ENCODE measurements at places on chromosomes 5 and 9.

GRCh38 chr9:108291586-108291932 is 564.2 kb downstream of the ACTL7B start:
- no peak for DNase-seq

DNA sequence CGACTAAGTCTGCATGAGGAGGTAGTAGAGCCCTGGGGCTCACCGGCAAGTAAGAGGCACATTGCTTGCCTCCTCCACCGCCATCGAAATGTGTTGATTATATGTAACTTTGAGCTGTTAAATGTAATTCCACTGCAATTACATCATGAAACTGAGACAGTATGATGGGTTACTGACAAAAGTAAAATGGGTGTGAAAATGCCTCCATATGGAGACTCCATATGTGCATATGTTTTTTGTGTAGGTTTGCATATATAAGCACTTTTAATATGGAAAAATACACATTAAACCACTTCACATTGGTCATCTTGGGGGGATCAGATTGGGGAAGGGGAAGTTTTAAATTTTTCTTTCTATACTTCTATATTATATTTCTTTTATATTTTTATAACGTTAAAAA is 29.8 kb downstream of the NFIL3 start:
- no peak for DNase-seq

GRCh38 chr9:18837402-18837801 is 195.6 kb downstream of the SAXO1 start:
- no peak for DNase-seq

- no peak for DNase-seq
Observed at GRCh38 chr5:96940586-96940985, 4.7 kb downstream of the LNPEP start.

- no peak for DNase-seq
Observed at GRCh38 chr9:83599071-83599470, 23.9 kb upstream of the IDNK start.

DNA sequence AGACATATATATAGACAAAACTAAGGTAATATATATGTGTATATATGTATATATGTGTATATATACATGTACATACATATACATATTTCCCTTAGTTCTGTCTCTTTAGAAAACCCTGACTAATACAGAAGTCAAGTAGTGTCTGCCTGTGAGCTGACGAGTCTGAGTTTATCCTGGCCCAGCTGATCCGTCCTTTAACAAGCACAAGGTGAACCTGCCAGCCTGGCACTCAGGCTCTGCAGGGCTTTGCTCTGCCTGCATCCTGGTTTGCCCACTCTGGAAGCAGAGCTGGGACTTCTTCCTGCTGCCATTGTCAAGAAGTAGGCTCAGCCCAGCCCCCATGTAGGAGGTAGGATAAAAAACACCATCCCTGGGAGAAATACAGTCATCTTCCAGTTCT is 388.0 kb downstream of the ICE1 start:
- no peak for DNase-seq

DNA sequence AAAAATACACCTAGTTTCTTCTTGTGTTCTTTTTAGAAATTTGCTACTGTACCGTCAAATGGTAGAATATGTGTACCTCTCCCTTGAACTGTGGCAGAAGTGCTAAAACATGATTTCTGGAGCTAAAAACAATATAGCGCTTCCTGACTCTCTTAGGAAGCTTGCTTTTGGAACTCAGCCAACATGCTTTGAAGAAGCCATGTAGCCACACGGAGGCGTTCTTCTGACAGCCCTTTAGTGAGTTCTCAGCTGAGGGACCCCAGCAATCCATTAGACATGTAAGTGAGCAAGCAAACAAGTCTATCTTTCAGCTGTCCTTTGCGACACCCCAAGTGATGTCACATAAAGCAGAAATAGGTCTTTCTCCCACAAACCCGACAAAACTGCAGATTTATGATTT is 917.0 kb downstream of the CDH9 start:
- DNase-seq = peak; percentile 4

- DNase-seq = no peak
Observed at GRCh38 chr9:129250786-129251185, 72.7 kb upstream of the IER5L start.

DNA sequence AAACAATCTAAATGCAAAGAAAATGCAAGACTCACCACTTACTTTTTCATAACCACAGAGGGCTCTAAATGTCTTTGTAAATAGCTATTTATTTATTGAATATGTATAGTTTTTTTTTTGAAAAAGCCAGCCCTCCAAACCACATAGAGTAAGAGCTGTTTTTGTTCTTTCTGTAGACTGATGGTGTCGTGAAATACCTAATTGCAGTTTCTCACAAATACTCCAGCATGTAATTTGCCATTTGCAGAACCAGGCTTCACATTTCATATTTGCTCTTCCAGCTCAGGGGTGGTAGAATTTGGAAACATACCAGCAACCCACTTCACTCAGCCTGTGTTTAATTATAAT is 159.8 kb downstream of the TMC1 start:
- no peak for DNase-seq

GRCh38 chr9:6488395-6488794 is 75.4 kb downstream of the UHRF2 start:
- DNase-seq = no peak

DNA sequence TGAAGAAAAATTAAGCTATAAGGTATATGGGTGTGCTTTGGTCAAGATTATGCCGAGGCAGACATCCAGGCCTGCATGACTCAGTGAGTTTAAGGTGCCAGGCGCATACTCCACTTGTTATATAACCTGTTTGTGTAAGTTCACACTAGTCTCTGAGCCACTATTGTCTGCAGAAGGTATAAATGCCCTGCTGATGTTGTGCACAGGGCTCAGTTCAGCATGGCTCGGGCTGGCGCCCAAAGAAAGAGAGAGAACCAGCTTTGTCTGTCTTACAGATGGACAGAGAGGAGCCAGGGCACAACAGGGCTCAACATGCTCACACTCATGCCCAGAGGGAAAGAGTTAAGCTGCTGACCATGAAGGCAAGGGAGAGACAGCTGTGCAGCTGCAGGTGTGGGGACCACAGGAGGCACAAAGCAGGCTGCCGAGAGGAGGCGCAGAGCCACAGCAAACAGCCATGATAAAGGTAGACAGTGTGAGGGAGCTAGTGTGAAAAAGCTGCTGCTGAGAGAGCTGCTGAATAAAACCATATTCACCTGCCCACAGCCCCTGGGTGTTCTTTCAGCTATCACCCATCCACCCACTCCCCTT is 1587.6 kb upstream of the C9orf72 start:
- DNase-seq = no peak

DNA sequence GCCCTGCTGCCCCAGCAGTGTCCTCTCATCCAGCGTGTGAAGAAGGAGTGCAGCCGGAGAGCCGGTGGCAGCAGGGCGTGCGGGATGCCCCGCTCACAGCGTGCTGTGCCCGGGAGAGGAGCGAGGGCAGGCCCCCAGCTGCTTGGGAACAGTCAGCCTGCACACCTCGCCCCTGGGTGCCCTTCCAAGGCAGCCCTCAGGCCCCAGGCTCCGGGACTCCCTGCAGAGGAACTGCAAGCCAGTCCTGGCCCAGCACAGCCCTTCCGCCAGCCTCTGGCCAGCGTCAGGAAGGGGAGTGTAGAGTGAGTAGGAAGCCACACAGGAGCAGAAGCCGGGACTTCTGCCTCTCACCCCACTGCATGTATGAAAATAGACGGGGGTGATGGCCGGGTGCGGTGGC is 43.5 kb downstream of the ADAMTS2 start:
- no peak for DNase-seq

DNA sequence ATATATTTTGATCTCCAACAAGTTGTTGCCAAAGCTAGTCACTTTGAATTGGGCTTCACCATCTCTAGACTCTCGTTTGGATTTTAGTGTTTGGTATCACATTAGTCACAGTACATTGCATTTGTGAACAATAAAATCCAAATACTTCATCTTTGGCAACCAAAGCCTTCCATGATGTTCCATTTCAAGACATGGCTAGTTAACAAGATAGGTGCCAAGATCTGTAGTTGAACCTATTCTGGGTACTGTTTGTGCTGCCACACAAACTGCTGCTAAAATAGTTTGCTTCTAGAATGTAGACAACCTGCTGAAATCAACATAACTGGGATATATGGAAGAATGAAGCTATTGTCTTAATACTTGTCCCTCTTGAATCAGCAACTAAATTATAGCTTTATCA is 207.5 kb downstream of the LRRC70 start:
- no peak for DNase-seq

GRCh38 chr5:54171645-54172384 is 138.6 kb downstream of the ARL15 start:
- DNase-seq = no peak

- no peak for DNase-seq
Observed at GRCh38 chr5:34895641-34896419, 19.5 kb downstream of the RAD1 start.

DNA sequence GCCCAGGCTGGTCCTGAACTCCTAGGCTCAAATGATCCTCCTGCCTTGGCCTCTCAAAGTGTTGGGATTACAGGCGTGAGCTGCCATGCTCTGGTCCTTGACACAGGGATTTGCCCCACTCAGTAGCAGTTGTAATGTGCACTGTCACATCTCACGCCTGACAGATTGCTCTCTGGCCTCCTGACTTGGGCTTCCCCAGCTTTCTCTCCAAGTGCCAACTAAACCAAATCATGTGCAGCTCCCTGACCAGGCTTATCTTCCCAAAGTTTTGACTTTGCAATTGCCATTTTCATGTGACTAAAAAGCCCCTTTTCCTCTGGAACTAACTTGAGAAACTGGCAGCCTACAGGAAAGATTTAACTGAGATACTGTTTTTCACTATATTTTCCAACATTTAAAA is 10.7 kb downstream of the RPL26L1 start:
- DNase-seq = no peak

- no peak for DNase-seq
Observed at GRCh38 chr9:91177661-91178280, 183.9 kb downstream of the AUH start.

All from right renal pelvis (tissue), 4 donors.